ENCODE measurements at places on chromosomes 4 and X. TPM values are rescaled to one million over a fixed set of nuclear protein-coding genes. Genes with fewer than 3 reads are reported as not detected.

SPANXB1 gene
- total RNA-seq: not detected

MMRN1 gene
- total RNA-seq: 0.77 TPM

CXXC4 gene
- total RNA-seq: under 0.01 TPM

C4orf50 gene
- total RNA-seq: not detected

CXorf66 gene
- total RNA-seq: not detected

CDS1 gene
- 0.37 TPM for total RNA-seq

SORBS2 gene
- total RNA-seq: 3.1 TPM

NSUN7 gene
- total RNA-seq: 1.1 TPM

KLKB1 gene
- total RNA-seq: not detected

SULT1B1 gene
- 0.12 TPM for total RNA-seq

TIGD4 gene
- 0.50 TPM for total RNA-seq

TEX11 gene
- not detected for total RNA-seq

CPLX1 gene
- total RNA-seq: under 0.01 TPM

NLRP2B gene
- total RNA-seq: not detected

YY2 gene
- 2.6 TPM for total RNA-seq

GATB gene
- 27.3 TPM for total RNA-seq

MAGEB1 gene
- total RNA-seq: not detected

TCEAL1 gene
- total RNA-seq: 17.4 TPM

MAGEA9B gene
- not detected for total RNA-seq

DMRTC1 gene
- not detected for total RNA-seq

ETDB gene
- total RNA-seq: not detected

SHOX gene
- total RNA-seq: not detected

JADE3 gene
- 3.0 TPM for total RNA-seq

SHROOM3 gene
- total RNA-seq: 4.2 TPM

ETDA gene
- not detected for total RNA-seq

PABPC1L2B gene
- not detected for total RNA-seq

DUX4 gene
- total RNA-seq: not detected

ARSJ gene
- 40.9 TPM for total RNA-seq

TKTL2 gene
- total RNA-seq: not detected

KCTD8 gene
- 6.9 TPM for total RNA-seq

SLC6A14 gene
- total RNA-seq: not detected

PRR32 gene
- total RNA-seq: not detected

TGIF2LX gene
- not detected for total RNA-seq

PROM1 gene
- under 0.01 TPM for total RNA-seq

PPP1R2C gene
- not detected for total RNA-seq

SYP gene
- 0.33 TPM for total RNA-seq

RBMXL3 gene
- not detected for total RNA-seq

LPAR4 gene
- total RNA-seq: 0.12 TPM

SCRG1 gene
- 0.33 TPM for total RNA-seq

RBM47 gene
- total RNA-seq: 4.4 TPM

GAB1 gene
- total RNA-seq: 12.5 TPM

TRIM75 gene
- total RNA-seq: not detected

AFM gene
- total RNA-seq: not detected

GATA1 gene
- total RNA-seq: not detected

PAK3 gene
- total RNA-seq: 2.9 TPM

GPRASP1 gene
- total RNA-seq: 8.6 TPM
